ENCODE measurements at places on chromosomes 16 and 17. TPM values are rescaled to one million over a fixed set of nuclear protein-coding genes. Genes with fewer than 3 reads are reported as not detected.

Gene AGRP
- total RNA-seq, result not detected

Gene PNMT
- total RNA-seq, result 0.19 TPM

Gene KRTAP1-5
- not detected for total RNA-seq

Gene PLK1
- 121 TPM for total RNA-seq

Gene NLRC3
- total RNA-seq, result 80.7 TPM

Gene CDC6
- total RNA-seq, result 81.1 TPM

Gene MAP2K3
- 52.8 TPM for total RNA-seq

Gene HOXB13
- total RNA-seq, result not detected

Gene ACSM2A
- total RNA-seq, result not detected

Gene ERBB2
- 4.6 TPM for total RNA-seq
